ENCODE measurements at places on chromosomes 13 and 19.

DNA sequence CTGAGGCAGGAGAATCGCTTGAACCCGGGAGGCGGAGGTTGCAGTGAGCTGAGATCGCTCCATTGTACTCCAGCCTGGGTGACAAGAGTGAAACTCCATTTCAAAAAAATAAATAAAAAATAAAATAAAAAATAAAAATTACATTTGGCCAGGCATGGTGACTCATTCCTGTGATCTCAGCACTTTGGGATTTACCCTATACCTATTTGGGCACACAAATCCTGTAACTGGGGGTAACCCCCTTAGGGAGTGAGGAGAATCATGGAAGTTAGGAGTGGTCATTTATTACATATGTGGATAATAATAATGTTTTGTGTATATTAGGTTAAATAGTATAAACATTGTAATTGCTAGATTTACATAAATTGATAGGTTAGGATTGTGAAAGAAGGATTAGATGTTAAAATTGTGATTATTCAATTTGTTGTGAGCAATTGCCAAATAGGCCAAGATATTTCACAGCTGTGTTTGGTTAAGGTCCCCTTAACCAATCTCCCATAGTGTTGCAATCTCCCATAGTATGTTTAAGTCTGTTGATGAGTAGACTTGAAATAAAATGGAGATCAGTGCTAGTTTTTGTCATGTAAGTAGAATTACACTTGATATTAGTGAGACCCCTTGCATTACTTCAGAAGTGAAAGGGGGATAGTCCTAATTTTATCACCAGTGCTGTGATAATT lies 30.7 kb downstream of the ZNF844 start:
- DNase-seq, result no peak

DNA sequence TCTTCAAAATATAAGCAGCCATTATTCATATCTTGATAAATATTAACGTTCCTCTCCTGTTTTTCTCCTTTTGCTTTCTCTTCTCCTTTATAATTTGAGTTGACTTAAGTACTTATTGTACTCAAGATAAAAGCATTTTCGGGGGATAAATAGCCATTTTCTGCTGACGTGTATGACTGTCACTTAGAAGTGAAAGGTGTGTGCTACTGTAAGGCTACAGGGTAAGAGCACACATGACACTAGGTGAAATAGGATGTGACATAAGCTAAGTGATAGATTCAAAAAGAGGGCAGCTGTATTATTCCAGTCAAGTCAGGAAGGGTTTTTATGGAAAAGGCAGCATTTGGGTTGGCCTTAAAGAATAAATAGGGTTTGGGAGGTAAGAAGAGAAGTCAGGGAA lies 128.5 kb downstream of the GPC6 start:
- DNase-seq, result no peak

- DNase-seq, result peak; percentile 65
Measured at GRCh38 chr19:8208922-8209461, at the start of gene CERS4. CERS4 (plus strand) TSS chr19:8209370; CDS start chr19:8251077, 41,707 bp downstream.

DNA sequence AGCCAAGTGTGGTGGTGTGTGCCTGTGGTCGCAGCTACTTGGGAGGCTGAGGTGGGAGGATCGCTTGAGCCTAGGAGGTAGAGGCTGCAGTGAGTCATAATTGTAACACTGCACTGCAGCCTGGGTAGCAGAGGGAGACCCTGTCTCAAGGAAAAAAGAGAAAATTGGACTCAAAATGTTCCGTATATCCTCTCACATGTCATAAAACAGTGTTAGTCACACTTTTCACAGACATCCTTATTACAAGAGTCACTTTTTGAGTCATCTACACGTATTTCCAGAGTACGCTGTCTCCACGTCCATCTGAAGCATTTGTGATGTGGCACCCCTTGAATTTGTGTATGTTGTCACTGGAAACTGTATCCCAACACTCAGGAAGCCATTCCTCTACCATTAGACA lies 133.0 kb downstream of the SIPA1L3 start:
- no peak for DNase-seq

GRCh38 chr19:55206664-55207500 lies 2.4 kb downstream of the PTPRH start:
- no peak for DNase-seq

- no peak for DNase-seq
Measured at GRCh38 chr13:99003851-99004471, 26.1 kb upstream of the DOCK9 start.

DNA sequence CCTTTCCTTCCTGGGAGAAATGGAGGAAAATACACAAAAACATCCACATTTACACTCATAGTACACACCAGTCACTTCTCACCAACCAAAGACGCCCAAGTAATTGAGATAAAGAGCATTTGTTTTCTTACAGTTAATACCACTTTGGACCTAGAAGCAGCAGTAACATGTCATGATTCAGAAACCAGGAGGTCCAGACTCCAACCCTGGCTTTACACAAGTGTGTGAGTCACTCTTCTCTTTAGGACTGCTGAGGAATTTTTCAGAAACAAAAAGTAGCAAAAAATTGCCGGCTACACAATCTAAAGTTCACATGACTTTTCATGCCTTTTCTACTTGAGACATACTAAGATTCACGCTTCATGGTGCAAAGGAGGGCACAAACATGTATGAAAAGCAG lies 42.1 kb downstream of the TUBGCP3 start:
- DNase-seq, result no peak

DNA sequence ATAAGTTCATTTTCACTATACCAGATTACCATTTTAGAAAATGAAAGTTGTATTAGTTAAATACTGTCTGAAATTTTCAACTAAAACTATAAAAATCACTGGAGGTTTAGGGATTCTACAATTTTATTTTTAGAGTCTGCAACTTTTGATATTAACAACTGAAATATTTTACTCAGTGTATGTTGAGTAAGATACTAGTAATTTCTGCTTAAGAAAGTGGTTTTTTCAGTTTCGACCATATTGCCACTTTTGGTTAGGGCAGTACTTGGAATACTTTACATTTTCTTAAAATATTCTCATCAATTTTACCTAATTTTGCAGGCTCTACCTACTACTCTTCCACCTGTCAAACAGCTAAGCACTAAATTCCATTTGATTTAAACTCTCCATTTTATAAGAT lies 59.6 kb downstream of the KCNRG start:
- DNase-seq, result no peak

DNA sequence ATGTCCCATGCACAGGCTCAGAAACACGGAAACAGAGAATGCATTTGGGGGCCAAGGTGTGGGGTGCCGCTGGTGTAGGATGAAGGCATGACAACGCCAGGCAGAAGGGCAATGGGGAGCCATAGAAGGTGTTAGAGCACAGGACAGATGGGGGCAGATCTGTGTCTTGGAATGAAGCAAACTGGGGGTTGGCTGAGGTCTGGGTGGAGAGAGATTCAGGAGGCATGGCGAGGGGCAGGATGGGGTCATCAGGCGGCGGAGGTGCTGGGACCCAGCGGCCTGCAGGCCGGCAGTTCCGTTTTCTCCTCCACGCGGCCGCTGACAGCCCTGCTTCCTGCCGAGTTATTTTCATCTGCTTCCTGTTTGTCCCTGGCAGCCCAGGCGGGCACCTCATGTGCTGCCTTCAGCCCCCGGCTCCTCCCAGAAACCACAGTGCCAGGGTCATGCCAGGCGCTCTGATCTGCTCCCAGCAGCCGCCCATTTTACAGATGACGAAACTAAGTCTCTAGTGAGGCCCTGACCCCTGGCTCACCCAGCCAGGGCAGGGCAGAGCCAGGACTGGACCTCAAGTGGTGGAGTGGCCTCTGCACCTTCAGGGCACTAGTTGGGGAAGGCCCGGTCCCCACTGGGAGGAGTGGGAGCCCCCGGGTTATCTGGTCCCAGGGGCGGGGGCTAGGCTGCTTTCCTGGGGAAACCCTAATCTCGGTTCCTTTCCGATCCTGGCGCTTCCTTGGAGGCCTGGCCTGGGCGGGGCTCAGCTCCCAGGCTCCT lies 2.2 kb downstream of the ARHGAP45 start:
- DNase-seq, result peak; percentile 66

GRCh38 chr19:39596911-39597310 lies 5.4 kb upstream of the LGALS13 start:
- no peak for DNase-seq

- DNase-seq, result no peak
Measured at GRCh38 chr13:43346427-43346826, 323.0 kb downstream of the DNAJC15 start.

GRCh38 chr13:20140487-20140886 lies 20.4 kb downstream of the GJA3 start:
- DNase-seq, result no peak

DNA sequence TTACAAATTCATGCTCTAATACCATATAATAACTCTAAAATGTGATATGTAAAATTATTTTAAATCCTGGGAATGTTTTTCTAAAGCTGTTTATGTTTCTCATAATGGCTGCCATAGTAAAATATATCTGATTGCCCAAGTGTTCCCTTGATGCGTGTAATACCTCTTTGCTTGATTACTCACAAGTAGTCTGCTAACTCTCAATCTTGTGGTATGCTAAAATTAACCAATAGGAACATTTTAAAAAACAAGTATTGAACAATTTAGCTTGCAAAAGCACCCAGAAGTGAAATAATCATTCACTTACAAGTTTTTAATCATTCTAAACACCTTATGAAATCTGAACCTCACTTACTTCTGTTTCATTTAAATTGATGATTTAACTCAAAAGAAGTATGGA lies 386.0 kb upstream of the ATXN8OS start:
- no peak for DNase-seq

- no peak for DNase-seq
Measured at GRCh38 chr19:7874076-7874896, at the start of gene PRR36. PRR36 (minus strand) TSS chr19:7874390; CDS start chr19:7873689, 701 bp downstream.

- peak; percentile 90 for DNase-seq
Measured at GRCh38 chr19:20167020-20167644, at the start of gene ZNF486. ZNF486 (plus strand) TSS chr19:20167214; CDS start chr19:20167331, 117 bp downstream.

DNA sequence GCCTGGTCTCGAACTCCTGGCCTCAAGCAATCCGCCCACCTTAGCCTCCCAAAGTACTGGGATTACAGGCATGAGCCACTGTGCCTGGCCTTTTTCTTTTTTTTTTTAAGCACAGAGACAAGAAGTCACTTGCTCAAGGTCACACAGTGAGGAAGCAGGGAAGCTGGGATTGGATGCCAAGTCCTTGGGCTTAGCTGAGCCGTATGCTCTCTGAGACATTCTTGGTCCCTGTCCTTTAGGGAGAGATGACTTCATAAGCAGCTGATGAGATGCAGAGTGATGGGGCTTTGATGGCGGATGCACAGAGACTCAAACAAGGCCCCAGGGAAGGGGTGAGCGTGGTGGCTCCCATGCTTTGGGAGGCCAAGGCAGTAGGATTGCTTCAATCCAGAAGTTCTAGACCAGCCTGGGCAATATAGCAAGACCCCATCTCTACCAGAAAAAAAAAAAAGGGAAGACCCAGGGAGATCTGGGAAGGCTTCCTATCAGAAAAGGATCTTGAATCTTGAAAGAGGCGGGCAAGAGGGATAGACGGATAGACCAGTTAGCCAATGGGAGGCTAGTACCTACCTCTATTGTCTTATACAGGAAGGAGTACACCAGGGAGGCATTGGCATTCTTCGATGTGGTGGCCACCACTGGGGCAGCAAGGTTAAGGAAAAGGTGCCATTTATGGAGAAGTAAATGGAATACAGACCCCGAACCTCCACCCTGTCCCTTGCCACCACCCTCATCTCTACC lies 3.9 kb downstream of the AP1M2 start:
- no peak for DNase-seq

- DNase-seq, result no peak
Measured at GRCh38 chr13:93233997-93234416, 7.4 kb downstream of the GPC6 start.

- DNase-seq, result no peak
Measured at GRCh38 chr13:26041444-26041843, 10.4 kb downstream of the SHISA2 start.

- no peak for DNase-seq
Measured at GRCh38 chr13:39406688-39407087, 196.3 kb downstream of the LHFPL6 start.

Data from effector CD4-positive, alpha-beta T cell (primary cell).